ENCODE measurements at places on chromosomes 11 and 22.

DNA sequence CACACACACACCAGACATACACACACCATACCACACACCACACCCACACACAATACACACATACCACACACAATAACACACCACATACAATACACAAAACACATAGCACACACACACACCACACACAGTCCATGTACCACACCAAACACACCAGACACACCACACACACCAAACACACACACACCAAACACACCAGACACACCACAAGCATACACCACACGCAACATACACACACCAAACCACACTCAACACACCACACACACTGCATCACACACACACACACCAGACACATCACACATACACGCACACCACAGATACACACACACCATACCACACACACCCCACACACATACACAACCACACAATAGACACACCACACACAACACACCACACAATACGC lies 54.8 kb downstream of the IGSF9B start:
- no peak for DNase-seq

- no peak for DNase-seq
Measured at GRCh38 chr11:46711303-46711702, 7.7 kb upstream of the F2 start.

- no peak for DNase-seq
Measured at GRCh38 chr11:134425816-134426536, 13.9 kb upstream of the B3GAT1 start.

- DNase-seq, result no peak
Measured at GRCh38 chr22:36725366-36726006, 21.9 kb upstream of the CACNG2 start.

- no peak for DNase-seq
Measured at GRCh38 chr11:117997823-117998579, 11.8 kb downstream of the IL10RA start.

DNA sequence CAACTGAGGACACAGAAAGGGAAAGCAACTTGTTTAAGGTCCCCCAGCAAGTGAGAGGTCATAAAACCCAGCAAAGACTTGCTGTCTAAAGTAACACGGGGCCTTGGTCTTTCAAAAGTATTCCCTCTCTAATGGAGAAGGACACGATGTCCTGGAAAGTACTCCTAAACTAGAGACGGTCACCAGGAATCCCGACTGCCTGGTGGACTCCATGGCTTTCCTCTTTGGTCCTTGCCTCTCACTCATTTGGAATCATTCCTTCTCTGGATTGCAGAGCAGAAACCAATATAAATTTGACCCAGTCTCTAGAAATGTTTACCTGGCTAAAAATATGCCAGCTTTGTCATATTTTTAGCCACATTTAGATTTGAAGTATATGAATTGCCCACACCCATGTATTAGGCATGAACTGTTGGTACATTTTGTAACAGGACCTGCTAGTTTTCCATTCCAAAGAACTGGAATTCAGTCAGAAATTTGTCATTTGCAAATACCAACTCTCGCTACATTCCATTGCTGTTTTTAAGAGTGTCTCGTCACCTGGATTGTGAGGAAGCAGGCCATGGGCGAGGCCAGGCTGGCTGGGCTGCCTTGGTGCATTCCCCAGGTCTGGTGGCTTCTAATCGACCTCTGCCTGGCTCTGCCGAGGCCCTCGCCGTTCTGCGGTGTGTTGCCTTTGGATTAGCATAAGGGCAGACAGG lies 12.9 kb downstream of the NAV2 start:
- no peak for DNase-seq

GRCh38 chr11:14249121-14249963 lies 109.6 kb downstream of the RRAS2 start:
- peak; percentile 55 for DNase-seq

DNA sequence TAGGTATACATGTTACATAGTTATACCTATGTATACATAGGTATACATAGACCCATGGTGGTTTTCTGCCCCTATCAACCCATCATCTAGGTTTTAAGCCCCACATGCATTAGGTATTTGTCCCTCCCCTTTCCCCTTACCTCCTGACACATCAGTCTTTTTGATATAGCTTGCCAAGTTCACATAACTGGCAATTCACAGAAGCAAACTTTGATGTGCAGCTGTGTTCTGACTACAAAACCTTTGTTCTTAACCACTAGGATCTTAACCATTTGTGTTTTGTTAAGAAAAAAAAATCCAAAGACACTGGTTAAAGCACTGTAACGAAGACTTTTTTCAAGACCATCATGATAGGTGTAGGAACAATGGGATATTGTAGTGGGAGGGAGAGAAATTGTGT lies 42.9 kb upstream of the SLC5A1 start:
- DNase-seq, result no peak

DNA sequence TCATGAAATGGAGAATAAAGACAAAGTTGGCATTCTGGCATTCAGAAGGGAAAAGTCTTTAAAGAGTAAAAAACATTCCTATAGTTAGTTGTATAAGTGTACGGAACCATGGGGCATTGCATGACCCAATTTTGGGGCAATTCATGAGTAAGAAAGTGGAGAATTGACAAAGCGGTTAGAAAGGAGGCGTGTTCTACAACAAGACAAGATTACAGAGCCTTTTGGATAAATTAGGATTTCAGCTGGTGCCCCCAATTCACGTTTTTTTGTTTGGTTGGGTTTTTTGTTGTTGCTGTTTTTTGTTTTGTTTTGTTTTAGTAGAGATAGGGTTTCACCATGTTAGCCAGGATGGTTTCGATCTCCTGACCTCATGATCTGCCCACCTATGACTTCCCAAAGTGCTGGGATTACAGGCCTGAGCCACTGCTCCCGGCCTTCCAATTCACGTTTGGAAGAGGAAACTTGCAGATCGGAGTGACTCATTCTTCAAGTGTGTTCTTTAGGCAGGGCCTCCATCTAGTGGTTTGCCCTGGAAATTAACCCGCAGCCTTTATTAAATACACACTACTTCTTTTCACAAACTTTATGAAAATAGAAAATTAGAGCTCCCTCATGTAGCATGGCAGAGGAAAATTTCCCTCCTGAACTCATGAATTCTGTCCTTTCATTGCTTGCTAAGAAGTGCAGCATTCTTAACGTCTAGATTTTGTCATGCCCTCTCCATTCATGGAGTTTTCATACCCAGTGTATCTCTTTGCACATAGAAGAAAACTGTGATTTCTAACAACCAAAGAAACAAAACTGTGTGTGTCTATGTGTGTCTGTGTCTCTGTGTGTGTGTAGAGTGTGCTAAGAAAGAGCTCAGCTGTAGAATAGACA lies 118.1 kb downstream of the BBOX1 start:
- peak; percentile 38 for DNase-seq

DNA sequence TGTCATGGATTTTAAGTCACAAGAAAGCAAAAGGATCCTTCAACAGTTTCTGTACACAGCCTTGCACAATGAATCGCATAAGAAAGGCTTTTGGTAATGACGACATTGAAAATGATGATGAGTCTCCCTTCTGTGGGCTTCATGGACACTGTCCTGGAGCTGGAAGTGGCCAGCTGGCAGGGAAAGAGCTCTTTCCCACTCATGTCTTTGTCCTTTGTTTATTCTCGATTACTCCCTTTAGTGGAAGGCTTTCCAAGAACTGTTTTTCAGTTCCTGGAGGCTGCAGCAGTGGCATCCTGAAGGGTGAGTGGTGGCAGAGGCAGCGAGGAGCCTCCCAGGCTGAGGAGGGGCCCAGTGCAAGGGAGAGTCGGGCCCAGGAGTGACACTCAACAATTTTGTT lies 505.2 kb downstream of the NTM start:
- no peak for DNase-seq

- DNase-seq, result no peak
Measured at GRCh38 chr11:58503361-58503856, 4.5 kb downstream of the OR5B21 start.

DNA sequence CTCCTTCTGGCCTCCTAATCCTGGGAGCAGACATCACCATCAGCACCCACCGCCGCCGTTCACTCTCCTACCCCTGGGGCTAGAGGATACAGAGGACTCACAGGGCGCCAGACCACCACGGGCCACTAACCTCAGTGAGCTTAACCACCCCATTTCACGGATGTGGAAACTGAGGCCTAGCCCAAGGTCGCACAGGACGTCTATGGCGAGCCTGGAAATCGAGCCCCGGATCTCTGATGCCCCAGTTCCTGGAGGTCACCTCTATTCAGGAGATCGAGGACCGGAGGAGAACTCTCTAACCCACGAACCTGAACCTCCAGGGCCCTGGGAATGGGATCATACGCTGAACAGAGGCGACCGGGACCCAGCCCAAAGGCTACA lies 349 bp downstream of the TIMM10 start:
- DNase-seq, result no peak

DNA sequence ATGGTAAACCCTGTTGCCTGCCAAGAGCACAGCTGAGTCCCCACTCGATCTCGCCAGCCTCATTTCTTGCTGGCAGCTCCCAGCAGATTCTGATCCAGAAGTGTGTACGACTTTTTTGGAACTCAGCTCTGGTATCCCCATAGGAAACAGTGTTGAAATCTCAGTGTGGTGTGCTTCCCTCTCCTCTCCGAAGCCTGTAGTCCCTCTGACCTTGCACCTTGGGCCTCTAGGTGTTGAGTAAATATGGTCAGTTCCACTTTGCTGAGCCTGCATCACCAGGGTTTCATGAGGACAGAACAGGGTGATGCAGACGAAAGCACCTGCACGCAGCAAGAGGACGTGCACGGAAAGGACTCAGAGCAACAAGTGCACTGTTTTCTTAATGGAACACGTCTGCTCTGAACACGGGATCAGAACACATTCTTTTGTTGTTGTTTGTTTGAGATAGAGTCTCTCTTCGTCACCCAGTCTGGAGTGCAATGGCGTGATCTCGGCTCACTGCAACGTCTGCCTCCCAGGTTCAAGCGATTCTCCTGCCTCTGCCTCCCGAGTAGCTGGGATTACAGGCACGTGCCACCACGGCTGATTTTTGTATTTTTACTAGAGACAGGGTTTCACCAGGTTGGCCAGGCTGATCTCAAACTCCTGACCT lies 3.8 kb upstream of the CPT1A start:
- no peak for DNase-seq

- DNase-seq, result no peak
Measured at GRCh38 chr11:6385046-6385777, 5.1 kb upstream of the SMPD1 start.

DNA sequence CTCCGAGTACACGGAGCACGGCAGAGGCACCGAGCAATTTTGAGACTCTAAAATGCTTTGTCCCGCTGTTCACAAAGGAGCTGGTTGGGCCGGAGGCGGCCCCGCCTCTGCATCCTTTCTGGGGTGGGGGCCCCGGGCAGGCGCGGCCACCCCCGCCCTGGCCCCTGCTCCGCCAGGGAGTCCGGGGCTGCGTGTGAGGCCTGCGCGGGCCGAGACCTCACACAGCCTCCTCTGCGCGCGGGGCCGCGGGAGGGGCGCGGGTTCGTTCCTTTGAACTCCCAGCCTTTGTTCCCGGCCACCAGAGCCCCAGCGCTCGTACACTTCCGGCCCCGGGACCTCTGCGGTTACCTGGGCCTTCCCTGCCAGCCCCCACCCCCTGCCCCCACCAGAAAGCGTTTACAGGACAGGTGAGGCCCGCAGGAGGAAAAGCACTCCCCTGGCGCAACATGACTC lies 1.6 kb downstream of the FGF19 start:
- no peak for DNase-seq

GRCh38 chr22:47296405-47297260 lies 534.2 kb downstream of the TBC1D22A start:
- DNase-seq, result no peak

GRCh38 chr11:118295199-118295598 lies 9.3 kb upstream of the CD3E start:
- no peak for DNase-seq

DNA sequence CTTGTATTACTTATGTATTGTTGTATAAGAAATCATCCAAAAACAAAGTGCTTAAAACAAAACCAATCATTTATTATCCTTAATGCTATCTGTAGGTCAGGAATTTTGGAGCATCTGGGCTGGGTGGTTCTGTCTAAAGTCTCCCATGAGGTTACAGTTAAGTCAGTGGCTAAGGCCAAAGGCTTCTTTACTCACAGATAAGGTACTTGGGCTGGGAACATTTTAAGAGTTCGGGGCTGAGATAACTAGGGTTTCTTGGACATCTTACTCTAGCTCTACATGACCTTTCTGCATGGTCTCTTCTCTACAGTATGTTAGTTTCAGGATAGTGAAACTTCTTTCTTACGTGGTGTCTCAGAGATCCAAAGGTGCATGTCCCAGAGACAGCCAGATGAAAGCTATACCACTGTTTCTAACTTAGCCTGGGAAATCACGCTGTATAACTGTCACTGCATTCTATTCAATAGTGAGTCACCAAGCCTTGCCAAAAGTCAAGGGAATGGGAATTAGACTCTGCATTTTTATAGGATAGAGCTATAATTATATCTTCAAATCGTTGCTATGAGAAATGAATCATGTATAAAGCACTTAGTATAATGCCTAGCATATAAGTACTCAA lies 29.6 kb downstream of the SOX6 start:
- no peak for DNase-seq

DNA sequence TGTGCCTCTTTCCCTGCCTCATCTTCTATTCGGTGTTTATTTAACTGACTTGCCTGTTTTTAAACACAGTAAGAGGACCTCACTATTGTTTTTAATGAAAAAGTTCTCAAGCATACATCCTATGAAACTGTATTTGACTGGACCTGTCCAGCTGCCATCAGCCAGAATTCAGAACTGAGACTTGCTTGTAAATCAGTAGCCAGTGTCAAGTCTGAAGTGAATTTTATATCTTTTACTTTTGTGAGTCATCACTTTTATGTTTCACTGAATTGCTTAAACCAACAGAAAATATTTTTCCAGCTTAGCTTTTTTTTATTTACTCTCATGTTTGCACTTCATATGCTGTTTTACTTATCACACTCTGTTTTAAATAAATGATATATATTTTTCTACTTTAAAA lies 88.3 kb downstream of the LUZP2 start:
- no peak for DNase-seq

GRCh38 chr11:19288256-19288655 lies 47.5 kb upstream of the E2F8 start:
- peak; percentile 64 for DNase-seq

GRCh38 chr22:42693055-42693762 lies 27.5 kb downstream of the A4GALT start:
- DNase-seq, result no peak

GRCh38 chr22:17997456-17997855 lies 26.9 kb downstream of the MICAL3 start:
- no peak for DNase-seq

DNA sequence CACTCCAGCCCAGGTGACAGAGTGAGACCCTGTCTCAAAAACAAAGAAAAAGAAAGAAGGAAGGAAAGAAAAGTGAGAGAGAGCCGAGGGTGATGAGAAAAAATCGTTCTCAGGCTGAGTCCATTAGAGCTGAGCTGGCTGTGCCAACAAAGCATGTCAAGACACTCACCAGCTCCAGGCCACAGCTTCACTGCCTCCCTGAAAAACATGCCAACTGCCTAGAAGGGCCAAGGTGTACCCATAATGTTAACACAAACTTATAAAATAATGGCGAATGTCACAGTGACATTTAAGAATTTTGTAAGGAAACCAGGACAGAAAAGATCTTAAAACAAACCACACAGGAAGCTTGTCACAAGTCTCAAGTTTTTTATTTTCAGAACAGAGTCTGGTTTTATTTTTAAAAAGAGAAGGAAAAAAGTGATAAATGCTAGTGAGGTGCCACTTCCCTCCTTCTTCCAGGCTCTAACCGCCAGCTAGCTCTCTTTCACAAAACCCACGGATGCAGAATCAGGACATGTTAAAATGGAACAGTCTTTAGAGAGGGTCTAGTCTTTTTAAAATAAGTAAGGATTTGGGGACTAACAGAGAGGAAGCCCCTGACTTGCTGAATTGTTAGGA lies 5.1 kb downstream of the TMEM121B start:
- DNase-seq, result no peak

Data from NCI-H524 (cell line).